Foreskin fibroblast (primary cell): ENCODE measurements at places on chromosomes 5 and 9.
A peak's percentile ranks its signal among the peaks of the same experiment; 100 is the strongest.

GRCh38 chr9:4020038-4020754, 279.7 kb downstream of the GLIS3 start:
- DNase-seq: peak; percentile 54

GRCh38 chr9:137028263-137029057, 423 bp upstream of the ABCA2 start:
- DNase-seq: peak; percentile 83

DNA sequence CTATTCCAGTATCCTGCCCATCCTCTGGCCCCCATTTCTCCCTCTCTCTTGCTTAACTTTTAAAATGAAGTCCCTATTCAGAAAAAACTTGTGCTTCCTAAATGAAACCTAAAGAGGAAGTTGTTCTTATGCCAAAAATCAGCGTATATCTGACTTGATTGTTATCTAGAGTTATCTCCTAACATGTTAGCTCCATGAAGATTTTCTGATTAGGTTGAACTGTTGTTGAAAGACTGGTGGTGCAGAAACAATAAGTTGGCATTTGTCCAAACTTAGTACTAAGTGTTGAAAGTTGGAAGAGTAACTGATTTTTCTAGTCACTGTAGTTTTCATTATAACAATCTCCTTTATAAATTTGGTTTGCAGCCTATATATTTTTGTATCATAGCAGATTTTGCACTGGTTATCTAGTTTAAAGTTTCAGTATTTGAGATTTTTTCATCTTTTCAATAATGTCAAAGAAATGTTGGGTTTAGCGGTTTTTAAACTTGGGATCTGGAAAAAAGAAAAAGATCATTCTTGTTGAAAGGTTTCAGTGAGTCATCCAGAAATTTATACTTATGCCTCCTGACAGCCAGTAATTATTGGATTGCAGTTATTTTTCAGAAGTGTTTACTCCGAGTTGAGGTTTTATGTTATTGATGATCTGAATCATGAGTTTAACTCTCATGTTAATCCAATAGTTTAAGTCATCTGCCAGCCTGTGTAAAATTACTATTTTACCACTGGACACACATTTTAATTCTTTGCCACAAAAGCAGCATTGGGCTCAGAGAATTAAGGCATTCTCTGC, 60.6 kb downstream of the PAM start:
- no peak for DNase-seq

DNA sequence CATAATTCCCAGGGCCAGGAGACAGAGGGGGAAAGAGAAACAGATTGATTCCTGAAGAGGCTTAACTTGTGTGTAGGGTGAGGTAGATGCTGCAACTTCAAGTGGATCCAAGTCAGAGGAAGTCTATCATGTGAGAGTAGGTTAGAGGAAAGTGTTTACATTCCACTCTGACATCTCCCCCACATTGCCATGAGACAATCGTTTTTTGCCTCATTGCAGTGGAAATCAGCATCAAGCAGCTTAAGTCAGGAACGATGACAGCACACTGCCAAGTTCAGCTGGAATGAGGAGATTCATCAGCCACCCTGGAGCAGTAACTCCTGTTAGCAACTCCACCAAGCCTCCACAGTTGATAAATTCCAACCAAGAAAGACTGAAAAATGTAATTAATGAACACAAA, 689.7 kb upstream of the MEF2C start:
- peak; percentile 84 for DNase-seq

- DNase-seq: no peak
These were observed 104.4 kb downstream of the FANCC start for GRCh38 chr9:95213117-95213516.

- no peak for DNase-seq
These were observed 70.3 kb downstream of the DAP start for GRCh38 chr5:10690460-10691440.

DNA sequence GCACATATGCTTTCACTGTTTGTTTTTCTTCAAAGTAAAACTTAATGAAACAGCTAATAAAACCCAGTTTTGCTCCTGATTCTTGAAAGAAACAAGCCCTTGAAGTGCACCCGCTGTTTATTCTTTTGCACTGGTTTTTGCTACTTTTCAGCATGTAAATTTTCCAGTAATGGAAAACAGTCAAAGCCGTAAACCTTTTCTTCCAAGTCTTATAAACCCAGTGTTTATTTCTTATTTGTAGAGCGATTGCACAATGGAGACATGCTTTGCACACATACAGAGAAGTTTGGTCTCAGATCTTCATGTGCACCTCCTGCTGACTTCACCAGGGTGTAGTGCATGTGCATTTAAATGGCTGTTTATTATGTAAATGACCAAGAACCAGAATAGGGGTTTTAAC, 51.8 kb downstream of the ATG10 start:
- no peak for DNase-seq
